ENCODE measurements at places on chromosomes 1 and 21.

- DNase-seq, result no peak
Measured at GRCh38 chr1:59549066-59549837, 252.4 kb downstream of the FGGY start.

GRCh38 chr1:42974767-42975437 is 16.2 kb upstream of the SLC2A1 start:
- no peak for DNase-seq

DNA sequence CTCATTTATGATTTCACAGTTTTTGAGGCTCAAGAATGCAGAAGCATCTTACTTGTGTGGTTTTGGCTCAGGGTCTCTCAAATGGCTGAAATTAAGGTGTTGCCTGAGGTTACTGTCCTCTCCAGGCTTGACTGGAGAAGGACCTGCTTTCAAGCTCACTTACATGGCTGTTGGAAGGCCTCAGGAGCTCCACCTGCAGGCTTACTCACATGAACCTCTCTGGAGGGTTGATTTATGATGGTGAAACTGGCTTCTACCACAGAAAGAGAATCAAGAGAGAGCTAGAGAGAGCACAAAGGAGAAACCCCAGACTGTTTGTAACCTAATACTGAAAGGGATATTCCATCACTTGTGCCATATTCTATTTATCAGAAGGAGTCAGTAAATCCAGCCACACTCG is 6.2 kb upstream of the KCNK2 start:
- DNase-seq, result no peak

GRCh38 chr21:37219761-37220432 is 47.2 kb downstream of the VPS26C start:
- DNase-seq, result no peak

DNA sequence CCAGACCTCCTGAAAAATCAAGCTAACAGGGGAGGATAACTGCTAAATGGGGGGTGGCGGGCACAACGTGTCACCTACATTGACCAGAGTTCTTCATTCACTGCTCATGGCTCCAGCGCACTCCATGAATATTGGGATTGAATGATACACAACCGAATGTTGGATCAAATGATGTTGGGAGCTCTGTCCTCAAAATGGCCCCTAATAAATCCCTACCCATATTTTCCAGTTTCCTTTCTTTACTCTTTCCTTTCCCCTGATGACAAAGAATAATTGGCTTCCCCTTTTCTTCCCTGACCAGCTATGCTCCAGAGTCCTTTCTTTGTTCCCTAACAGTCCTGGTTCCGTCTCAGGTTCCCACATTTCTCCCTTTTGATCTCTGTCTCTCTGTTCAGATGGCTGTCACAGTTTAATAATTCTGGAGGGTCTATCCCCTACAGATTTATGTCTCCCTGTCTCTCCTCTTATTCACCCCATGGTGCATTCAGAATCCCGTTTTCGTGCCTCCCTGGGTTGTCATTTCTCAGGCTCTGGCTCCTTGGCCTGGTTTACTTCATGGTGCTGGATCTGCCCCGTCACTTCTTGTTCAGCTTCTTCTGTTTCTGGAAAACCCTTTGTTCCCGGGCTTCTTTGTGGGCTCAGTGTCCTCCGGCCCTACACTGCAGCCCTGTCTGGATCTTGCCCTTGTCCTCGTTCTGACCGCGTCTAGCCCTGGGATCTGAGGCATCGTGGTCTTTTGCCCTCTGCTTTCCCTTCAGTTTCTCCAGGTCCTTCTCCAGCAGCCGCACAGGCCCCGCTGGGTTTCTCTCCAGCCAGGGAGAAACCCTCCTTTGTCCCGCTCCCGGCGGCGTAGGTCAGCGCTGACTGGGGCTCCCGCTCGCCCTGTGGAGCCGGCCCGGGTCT is 78.3 kb downstream of the NDUFS5 start:
- peak; percentile 27 for DNase-seq
